ENCODE measurements at places on chromosomes 3 and 15.

- H3K4me1 ChIP-seq, result peaks cover 98% of the 10 kb centered on the region
- peak overlapping the region; percentile 88 for H3K27ac ChIP-seq
- no peaks in the 10 kb centered on the region for H3K27me3 ChIP-seq
- H3K4me3 ChIP-seq, result no peak overlapping the region
- DNase-seq, result no peak
Observed at GRCh38 chr3:10193692-10194327, 29.1 kb downstream of the IRAK2 start.

DNA sequence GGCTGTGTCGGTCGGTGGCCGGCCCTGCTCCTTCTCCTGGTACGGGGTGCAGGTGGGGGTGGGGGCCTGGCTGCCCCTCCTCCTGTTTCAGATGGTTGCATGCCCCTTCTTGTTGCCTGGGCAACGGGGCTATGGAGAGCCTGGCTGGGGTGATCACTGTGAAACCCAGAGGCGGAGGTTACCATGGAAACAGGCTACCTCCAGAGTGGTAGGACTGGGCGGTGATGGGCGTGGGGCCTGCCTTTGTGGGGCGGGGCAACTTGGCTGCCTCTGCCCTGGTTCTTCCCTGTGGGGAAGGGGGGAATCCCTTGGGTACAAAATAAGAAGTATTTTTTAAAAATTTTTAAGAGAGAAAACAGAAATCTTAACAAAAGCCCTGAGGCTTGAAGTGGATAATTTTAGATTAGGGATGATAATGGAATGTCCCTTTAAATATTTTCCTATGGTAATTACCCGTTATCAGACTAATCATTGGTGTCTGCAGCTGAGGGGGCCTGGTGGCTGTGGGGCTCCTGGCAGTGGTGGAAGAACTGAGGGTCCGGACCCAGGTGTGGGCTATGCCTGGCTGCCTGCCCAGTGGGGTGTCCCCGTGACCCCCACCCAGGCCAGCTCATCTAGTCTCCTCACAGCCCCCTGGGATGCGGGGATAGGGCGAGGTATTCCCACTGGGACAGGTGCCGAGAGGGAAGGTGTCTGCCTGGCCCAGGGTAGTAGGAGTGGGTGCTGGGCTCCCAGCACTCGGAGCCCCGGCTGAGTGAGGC, 32.5 kb downstream of the PLXNA1 start:
- H3K36me3 ChIP-seq, result no peaks in the 10 kb centered on the region
- no peak for DNase-seq
- no peaks in the 10 kb centered on the region for H3K27me3 ChIP-seq

- no peak for DNase-seq
- H3K4me1 ChIP-seq, result no peaks in the 10 kb centered on the region
- no peak overlapping the region for H3K27ac ChIP-seq
- peaks cover 43% of the 10 kb centered on the region for H3K36me3 ChIP-seq
Observed at GRCh38 chr3:120773932-120774331, 31.4 kb downstream of the GTF2E1 start.

DNA sequence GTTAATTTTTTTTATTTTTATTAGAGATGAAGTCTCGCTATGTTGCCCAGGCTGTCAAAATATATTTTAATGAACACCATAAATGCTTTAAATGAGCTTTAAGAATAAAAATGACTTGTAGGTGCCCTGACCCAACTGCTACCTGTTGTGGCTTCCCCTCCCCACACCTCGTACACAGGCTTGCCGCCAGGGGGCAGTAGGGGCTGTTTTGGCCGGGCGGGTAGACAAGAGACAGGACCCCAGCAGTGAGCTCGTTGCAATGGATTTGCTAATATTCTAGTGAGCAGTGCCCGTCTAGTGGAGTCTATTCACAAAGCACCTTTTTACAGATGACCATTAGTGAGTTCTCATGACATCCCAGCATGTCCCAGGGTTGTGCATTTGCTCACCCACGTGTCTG, 418.1 kb downstream of the OCA2 start:
- H3K36me3 ChIP-seq, result no peaks in the 10 kb centered on the region
- H3K27ac ChIP-seq, result no peak overlapping the region
- H3K4me1 ChIP-seq, result no peaks in the 10 kb centered on the region
- no peaks in the 10 kb centered on the region for H3K27me3 ChIP-seq
- no peak overlapping the region for H3K4me3 ChIP-seq
- DNase-seq, result no peak

DNA sequence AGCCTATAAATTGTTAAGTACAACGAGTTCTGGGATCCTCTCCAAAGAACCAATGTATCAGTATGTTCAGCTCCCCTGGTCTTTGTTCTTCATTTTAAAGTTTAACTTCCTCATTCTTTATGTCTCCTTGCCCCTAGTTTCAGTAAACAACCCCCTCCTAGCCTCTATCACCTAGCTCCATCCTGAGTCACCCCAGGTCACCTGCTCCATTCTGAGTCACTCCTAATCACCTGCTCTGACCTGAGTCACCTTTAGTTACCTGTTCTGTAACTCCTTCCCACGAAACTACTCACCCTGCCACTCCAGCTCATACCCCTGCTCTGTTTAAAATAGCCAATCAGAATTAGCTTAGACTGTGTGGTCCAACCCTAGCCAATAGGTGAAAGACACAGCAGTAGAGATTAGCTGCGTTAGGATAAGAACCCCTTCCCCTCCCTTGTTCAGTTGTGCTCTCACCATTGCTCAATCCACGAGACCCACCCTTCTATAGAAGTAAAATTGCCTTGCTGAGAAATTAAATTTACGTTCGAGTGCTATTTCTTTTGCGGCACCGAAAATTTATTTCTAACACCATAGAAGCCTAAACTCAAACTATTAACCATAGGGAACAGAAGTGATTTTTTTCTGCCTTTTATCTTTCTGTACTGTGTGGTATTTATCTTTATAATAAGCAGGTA, 245.0 kb upstream of the ADAMTS9 start:
- H3K4me1 ChIP-seq, result no peaks in the 10 kb centered on the region
- no peaks in the 10 kb centered on the region for H3K27me3 ChIP-seq
- no peak for DNase-seq
- no peak overlapping the region for H3K4me3 ChIP-seq
- no peak overlapping the region for H3K27ac ChIP-seq
- H3K36me3 ChIP-seq, result no peaks in the 10 kb centered on the region

- H3K36me3 ChIP-seq, result no peaks in the 10 kb centered on the region
- no peaks in the 10 kb centered on the region for H3K4me1 ChIP-seq
- H3K27me3 ChIP-seq, result no peaks in the 10 kb centered on the region
- no peak overlapping the region for H3K4me3 ChIP-seq
- no peak overlapping the region for H3K27ac ChIP-seq
Observed at GRCh38 chr3:120498556-120499346, 48.0 kb upstream of the FSTL1 start.

- H3K4me3 ChIP-seq, result no peak overlapping the region
- H3K36me3 ChIP-seq, result no peaks in the 10 kb centered on the region
- peaks cover 22% of the 10 kb centered on the region for H3K4me1 ChIP-seq
- no peak overlapping the region for H3K27ac ChIP-seq
- no peaks in the 10 kb centered on the region for H3K27me3 ChIP-seq
- DNase-seq, result peak; percentile 59
Observed at GRCh38 chr3:30602946-30603345, 3.5 kb upstream of the TGFBR2 start.

- no peak overlapping the region for H3K27ac ChIP-seq
- DNase-seq, result no peak
- no peaks in the 10 kb centered on the region for H3K27me3 ChIP-seq
- no peak overlapping the region for H3K4me3 ChIP-seq
Observed at GRCh38 chr3:52439426-52440248, 5.3 kb downstream of the SEMA3G start.

DNA sequence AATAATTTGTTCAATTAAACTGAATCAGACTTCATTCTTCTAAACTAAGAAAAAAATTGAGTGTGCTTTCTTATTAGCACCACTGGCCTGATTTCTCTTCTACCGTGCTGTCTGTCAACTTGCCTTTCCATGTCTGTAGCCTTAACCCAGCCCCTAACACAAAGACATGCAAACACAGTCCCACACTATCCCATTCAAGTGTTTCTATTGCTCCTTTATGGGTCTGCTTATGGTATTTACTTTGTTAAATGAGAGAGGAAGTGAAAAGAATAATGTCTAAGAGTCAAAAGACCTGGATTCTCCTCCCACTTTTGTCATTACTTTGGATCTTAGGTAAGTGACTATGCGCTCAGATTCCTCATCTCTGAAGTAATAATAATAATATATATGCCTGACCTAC, 55.3 kb downstream of the GTF2E1 start:
- no peaks in the 10 kb centered on the region for H3K27me3 ChIP-seq
- H3K27ac ChIP-seq, result no peak overlapping the region
- no peaks in the 10 kb centered on the region for H3K4me1 ChIP-seq
- DNase-seq, result no peak
- H3K4me3 ChIP-seq, result no peak overlapping the region
- H3K36me3 ChIP-seq, result no peaks in the 10 kb centered on the region

- H3K27me3 ChIP-seq, result no peaks in the 10 kb centered on the region
- H3K36me3 ChIP-seq, result no peaks in the 10 kb centered on the region
- no peak overlapping the region for H3K27ac ChIP-seq
- no peaks in the 10 kb centered on the region for H3K4me1 ChIP-seq
Observed at GRCh38 chr3:133280586-133280985, 119.3 kb upstream of the BFSP2 start.

GRCh38 chr15:41630616-41631217, 29.5 kb upstream of the MGA start:
- H3K4me1 ChIP-seq, result no peaks in the 10 kb centered on the region
- DNase-seq, result no peak
- no peaks in the 10 kb centered on the region for H3K36me3 ChIP-seq
- H3K27ac ChIP-seq, result no peak overlapping the region
- H3K4me3 ChIP-seq, result no peak overlapping the region
- H3K27me3 ChIP-seq, result no peaks in the 10 kb centered on the region

DNA sequence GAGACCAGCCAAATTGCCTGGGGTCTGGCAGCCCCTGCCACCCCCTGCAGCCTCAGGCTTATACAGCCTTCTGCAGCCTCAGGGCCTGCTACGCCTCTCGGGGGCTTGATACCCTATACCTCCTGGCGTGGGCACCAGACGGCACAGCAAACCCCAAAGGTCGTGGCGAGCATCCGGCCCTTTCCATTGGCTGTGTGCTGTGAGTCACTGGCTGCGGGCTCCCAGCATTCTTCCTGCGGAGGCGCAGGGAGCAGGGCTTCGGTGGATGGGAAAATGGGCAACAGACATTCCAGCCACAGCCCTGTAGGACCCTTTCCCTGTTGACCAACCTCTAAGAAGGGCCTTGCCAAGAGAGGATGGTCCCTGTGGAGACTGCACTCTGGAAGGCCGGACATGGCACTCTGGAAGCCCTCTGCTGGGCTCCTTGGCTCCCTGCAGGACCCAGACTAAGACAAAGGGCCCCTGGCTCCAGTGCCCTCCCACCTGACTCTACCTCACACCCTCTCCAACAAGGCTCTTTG, 59.6 kb downstream of the ITGA11 start:
- no peaks in the 10 kb centered on the region for H3K27me3 ChIP-seq
- no peak for DNase-seq
- no peak overlapping the region for H3K4me3 ChIP-seq
- no peaks in the 10 kb centered on the region for H3K4me1 ChIP-seq
- no peaks in the 10 kb centered on the region for H3K36me3 ChIP-seq
- no peak overlapping the region for H3K27ac ChIP-seq

- no peak overlapping the region for H3K27ac ChIP-seq
Observed at GRCh38 chr3:65819896-65820295, 218.8 kb downstream of the MAGI1 start.

DNA sequence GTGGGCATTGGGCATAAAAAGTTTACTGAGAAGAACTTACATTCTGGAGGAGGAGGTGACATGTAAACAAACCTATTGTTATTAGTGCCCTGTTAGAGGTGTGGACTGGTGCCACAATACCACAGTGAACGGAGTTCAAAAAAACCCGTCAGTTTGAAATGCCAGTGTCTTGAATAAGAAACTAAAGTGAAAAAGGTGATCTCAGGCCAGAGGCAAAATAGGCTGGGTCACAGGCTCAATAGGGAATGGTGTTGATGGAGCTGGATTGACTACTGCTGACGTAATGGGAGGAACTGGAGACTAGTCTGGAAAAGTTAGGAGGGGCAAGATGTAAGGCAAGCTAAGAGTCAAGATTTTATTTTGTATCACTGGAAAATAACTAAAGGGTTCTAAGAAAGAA, 1.6 kb upstream of the DCBLD2 start:
- H3K4me1 ChIP-seq, result peaks cover 11% of the 10 kb centered on the region
- no peak for DNase-seq
- no peaks in the 10 kb centered on the region for H3K36me3 ChIP-seq
- no peak overlapping the region for H3K27ac ChIP-seq
- no peak overlapping the region for H3K4me3 ChIP-seq

- no peaks in the 10 kb centered on the region for H3K27me3 ChIP-seq
- H3K4me3 ChIP-seq, result no peak overlapping the region
- no peaks in the 10 kb centered on the region for H3K36me3 ChIP-seq
- H3K27ac ChIP-seq, result no peak overlapping the region
Observed at GRCh38 chr3:38562467-38562925, 66.4 kb downstream of the EXOG start.

DNA sequence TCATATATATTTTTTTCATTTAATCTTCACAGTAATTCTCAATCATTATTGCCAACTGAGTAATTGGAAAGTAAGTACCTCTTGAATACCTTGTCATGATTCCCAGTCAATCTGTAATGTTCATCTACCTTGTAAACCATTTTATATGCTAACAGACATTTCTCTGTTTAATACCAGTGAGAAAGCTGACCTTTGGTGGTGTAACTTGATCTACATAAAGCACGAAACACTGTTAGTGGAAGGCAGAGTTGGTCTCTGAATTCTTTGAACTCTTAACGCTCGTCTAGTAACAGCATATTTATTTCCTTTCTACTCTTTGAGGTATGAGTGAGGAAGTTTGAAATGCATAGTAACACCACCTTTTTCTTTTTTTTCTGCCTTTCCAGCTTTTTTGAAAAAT, 59.5 kb downstream of the SLC25A26 start:
- H3K27ac ChIP-seq, result peak overlapping the region; percentile 35
- H3K36me3 ChIP-seq, result no peaks in the 10 kb centered on the region
- no peak for DNase-seq
- H3K27me3 ChIP-seq, result no peaks in the 10 kb centered on the region
- H3K4me3 ChIP-seq, result no peak overlapping the region

- no peak for DNase-seq
- no peaks in the 10 kb centered on the region for H3K4me1 ChIP-seq
- H3K36me3 ChIP-seq, result no peaks in the 10 kb centered on the region
- no peak overlapping the region for H3K4me3 ChIP-seq
- no peaks in the 10 kb centered on the region for H3K27me3 ChIP-seq
- no peak overlapping the region for H3K27ac ChIP-seq
Observed at GRCh38 chr3:49462222-49462621, 7.8 kb upstream of the DAG1 start.

DNA sequence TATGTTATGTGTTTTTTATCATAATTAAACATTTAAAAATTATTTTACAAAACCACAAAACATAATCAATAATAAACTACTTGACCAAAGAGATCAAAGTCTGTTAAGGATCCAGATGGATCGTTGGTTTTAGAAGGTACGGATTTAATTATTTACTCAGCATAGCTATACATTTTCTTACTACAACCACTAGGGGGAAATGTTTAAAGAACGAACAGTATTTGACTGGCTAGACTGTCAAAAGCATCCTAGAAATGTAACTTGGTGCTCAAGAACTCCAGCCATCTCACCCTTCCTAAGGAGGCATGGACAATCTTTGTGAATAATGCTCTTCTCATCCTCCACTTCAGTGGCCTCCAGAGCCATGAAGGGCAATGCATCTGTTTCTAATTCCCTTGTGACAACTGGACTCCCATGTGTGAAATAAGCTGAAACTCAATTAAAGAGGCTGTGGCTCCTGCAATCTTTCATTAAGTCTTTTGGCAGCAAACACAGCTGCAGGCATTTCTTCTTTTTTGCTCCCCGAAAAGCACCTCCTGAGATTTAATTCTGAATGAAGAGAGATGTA, 94.7 kb upstream of the TUSC7 start:
- H3K27ac ChIP-seq, result no peak overlapping the region
- H3K36me3 ChIP-seq, result no peaks in the 10 kb centered on the region
- no peaks in the 10 kb centered on the region for H3K27me3 ChIP-seq
- no peaks in the 10 kb centered on the region for H3K4me1 ChIP-seq
